Suppressor macrophage treated with lipopolysaccharide for 1 hour (primary cell): ENCODE measurements at places on chromosomes 16 and 17.
A peak's percentile ranks its signal among the peaks of the same experiment; 100 is the strongest.

DNA sequence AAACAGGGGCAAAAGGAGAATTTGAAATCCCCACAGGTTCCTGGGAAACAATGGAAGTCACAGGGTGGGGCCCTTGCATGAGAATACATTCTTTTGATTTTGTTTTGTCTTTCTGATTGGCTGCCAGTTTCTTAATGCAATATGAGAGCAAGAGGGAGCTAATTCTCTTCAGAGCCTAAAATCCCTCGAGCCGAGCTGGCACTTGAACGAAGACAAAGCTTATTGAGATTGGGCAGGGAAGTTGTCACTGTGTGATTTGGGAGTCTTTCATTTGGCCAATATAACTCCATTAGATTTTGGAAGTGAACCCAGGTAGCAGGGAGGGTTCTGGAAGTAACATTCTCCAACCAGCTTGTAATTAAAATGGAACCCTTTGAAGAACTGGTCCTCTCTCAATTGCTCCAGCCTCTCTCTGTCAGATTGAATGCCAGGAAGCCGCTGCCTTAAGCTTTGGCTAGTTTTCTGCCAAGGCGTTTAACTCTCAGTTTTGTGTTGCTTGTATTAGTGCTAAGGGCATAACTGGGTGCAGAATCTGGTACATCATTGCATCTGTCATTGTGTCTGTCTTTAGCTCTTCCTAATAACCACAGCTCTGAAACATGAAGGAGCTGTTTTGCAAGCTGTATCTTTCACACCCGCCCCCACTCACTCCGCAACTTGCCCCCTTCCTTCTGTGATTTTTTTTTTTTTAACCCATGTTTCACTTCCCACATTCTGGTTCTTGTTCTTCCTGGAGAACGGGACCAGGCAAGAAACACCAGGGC lies 272.0 kb downstream of the MAF start:
- DNase-seq, result no peak

DNA sequence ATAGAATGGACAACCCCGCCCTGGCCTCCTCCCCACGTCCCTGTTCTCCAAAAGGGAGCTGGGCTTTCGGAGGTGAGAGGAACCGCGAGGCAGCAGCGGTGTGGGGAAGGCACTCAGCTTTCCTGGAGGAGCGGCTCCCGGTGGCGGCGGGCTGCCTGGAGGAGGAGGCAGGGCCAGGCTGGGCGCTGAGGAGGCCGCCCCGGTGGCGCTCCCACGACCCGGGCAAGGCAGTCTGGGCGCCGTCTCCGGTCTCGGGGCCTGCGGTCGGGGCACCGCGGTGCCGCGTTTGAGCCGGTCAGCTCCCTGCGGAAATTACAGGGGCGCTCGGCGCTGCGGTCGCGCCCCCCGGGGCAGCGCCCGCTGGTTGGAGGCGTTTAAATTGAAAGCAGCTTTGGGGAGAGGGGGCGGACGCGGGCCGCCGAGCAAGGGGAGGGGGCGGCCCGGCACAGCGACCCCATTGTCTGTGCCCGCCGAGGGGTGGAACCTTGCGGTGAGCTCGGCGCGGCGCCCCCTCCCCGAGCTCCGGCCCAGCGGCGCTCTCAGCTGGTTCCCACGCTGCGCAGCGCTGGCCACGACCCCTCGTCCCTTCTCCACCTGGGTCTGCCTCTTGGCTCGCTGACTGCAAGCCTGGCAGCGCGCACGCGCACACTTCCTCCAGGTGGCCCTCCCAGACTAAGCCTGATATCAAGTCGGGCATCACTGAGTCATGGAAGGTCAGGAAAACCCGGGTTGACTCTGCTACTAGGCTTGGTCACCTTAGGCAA lies 58.7 kb upstream of the DLX4 start:
- peak; percentile 36 for DNase-seq

- no peak for DNase-seq
Observed at GRCh38 chr16:81945665-81946064, 65.6 kb downstream of the SDR42E1 start.

DNA sequence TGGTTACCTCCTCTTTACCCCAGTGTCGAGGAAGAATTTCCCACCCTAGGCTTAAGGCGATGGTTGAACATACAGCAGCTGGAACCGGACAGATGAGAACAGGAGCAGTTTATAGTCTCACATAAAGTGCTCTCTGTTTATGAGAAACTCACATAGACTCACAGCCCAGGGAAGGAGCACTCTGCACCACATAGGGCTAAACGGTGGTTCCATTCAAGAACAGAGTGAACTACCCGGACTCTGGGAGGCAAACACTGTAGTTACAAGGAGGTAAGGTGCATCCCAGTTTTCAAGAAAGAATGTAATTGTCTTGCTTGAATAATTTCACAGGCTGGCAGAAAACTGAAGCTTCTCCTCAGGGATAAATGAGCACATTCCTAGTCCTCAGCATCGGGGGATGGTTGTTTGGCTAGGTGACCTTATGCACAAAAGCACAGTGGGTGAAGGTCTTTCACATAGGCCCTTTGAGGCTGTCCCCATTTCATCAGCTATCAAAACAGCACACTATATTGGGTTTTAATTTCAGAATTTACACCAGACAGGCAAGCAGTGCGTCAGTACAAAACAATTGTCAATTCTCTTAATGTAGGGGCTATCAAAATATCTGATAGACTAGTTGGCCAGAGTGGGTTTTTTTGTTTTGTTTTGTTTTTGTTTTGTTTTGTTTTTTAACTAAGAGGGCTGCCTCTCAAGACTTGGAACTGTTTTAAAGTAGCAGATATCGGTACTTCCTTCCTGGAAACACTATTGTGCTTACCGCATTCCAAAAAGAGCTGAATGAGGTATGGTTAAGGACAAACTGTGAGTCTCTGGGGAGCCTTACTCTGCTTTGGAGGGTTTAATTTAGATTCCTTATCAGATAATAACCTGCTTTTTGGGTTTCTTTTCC lies 918.1 kb upstream of the CDH8 start:
- DNase-seq, result no peak

- DNase-seq, result no peak
Observed at GRCh38 chr17:17463821-17464220, 13.0 kb upstream of the MED9 start.

DNA sequence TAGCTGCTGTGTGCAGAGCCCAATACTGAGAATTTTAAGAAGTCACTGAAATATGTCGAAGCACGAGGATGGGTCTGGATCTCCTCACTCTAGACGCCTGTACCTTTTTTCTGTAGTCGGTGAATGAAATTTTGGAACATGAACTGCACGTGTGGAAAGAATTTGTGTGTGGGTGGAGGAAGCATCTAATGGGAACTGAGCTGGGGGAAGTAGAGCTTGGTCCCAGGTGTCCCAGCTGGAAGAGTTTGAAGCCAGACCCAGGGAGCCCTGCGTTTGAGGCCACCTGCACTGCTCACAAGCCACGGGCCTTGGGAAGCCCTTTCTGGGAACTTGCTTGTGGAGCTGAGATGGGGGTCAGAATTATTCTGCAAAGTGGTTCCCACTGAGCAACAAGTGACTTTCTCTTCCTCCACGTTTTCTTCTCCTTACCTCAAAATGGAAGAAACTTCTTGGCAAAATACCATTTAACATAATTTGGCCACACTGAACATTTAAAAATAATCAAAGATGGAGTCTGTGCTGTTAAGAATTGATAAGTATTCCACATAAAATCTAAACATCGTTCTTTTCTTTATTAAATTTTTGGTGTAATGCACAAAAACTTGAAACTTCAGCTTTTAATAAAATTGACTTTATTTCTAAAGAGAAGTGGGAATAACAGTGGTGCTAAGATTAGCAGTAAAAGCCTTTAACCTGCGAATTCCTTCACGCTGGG lies 163.8 kb downstream of the PRKCA start:
- no peak for DNase-seq

DNA sequence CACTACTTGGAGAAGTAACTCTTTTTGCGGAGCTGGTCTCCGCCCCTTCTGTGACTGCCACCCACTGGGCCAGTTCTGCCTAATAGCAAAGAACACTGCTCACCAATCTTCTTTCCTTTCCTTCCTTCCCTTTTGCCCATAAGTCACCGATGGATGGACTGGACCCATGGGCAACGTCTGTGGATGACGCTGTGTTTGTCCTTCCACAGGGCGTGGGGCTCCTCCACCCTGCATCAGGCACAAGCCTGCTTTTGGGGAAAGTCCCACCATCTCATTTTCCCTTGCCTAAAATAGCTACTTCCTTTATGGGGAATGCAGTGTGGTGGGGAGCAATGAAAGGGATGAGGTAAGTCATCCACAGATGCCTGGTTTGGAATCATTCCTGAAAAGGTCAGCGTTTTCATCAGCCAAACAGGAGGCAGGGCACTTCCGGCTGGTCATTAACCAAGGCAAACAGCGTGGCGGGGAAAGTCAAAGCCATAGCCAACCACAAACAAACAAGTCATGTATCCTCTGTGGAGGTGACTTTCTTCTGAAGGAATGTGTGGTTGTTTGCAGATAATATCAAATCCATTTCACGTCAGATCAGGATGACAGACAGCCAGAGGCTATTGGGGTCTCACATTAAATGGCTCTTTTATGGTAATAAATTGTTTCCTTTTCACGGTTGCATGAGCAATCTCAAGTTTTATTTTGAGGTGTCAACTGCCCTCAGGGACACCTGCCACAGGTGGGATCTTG lies 30.7 kb upstream of the MED9 start:
- no peak for DNase-seq

DNA sequence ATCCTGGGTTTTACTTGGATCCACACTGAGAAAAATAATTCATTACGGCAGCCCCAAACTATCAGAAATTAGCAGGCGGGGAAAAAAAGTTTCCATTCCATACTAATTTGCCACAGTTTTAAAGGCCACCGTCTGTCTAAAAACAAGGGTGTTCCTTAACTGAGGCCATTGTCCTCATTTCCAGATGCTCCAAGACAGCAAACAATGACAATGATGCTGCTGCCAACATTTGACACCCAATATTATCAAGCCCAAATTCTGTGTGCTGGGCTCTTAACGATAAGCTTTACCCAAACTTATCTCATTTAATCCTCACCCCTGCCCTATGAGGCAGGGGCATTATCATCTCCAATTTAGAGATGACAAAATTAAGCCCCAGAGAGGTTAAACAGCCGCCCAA lies 26.3 kb downstream of the CUEDC1 start:
- DNase-seq, result no peak

DNA sequence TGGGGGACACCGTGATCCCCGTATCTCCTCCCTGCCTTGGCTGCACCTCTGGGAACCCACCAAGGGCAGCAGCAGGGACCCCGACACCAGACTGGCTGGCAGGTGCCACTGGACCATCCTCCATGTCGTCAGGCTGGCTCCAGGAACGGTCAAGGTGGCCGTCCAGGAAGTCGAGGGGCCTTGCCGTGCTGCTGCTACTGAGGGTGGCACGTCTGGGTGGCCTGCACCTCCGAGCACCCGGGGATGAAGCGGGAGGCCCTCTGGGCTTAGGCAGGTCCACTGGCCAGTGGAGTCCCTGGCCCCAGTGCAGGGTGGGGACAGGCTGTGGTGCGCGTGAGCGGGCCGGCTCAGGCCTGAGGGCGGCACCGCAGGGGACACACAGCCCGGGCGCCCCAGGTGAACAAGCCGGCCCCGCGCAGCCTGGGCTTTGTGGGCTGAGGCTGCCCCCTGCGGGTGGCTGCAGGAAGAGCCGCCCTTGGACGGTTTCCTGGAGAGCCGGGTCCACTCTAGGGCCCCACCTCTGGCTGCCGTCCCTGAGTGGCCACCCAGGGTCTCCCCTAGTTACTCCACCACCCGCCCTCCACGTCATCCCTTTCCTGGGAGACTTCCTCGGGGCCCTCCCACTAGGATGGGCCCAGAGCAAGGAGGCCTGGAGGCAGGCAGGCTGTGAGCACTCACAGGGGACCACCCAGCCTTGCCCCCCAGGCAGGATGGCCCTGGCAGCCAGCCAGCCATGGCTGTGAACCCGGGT lies 42.8 kb upstream of the ZC3H18 start:
- peak; percentile 82 for DNase-seq

- DNase-seq, result no peak
Observed at GRCh38 chr17:82234211-82235055, 5.6 kb downstream of the SLC16A3 start.

DNA sequence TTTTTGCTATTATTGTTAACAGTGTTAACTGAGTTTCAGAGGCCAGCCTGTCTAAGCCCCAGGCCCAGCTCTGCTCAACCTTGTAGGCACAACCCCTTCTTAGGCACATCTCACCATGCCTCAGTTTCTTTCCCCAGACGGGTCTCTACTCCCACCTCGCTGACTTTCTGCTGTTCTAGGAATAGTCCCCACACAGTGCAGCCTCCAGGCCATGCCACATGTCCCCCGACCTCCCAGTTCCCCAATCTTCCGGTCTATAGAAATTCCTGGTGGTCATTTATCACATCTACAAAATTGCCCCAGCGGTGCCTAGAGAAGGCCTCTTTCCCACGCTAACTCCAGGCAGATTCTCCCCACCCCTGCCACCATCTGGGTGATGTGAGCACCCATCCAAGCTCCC lies 34.8 kb downstream of the ADGRG5 start:
- no peak for DNase-seq

DNA sequence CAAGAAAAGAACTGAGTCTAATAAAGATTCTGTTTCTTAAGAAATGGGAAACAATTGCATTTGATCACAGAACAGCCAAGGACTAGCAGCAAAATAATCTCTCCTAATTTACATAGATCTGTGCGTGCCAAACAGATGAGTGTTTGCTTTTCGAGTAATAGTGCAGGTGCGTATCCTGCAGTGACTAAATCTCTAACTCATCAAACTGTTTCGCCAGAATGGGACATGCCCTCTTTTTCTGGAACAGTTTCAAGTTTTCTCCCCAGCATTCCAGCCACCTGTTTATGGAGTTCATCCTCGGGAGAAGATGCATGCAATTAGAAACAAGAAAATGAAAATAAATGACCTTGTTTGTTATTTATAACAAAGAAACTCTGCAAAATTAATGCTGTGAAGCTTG lies 5.7 kb upstream of the TOX3 start:
- no peak for DNase-seq

GRCh38 chr16:6207580-6207979 lies 1110.0 kb upstream of the EEF2KMT start:
- no peak for DNase-seq

- DNase-seq, result peak; percentile 89
Observed at GRCh38 chr16:11613381-11614303, 26.9 kb upstream of the LITAF start.

- no peak for DNase-seq
Observed at GRCh38 chr16:13245713-13246377, 344.4 kb downstream of the SHISA9 start.

- DNase-seq, result peak; percentile 38
Observed at GRCh38 chr16:81480606-81481206, 36.1 kb downstream of the CMIP start.

- DNase-seq, result no peak
Observed at GRCh38 chr17:10907370-10907769, 69.5 kb upstream of the PIRT start.

DNA sequence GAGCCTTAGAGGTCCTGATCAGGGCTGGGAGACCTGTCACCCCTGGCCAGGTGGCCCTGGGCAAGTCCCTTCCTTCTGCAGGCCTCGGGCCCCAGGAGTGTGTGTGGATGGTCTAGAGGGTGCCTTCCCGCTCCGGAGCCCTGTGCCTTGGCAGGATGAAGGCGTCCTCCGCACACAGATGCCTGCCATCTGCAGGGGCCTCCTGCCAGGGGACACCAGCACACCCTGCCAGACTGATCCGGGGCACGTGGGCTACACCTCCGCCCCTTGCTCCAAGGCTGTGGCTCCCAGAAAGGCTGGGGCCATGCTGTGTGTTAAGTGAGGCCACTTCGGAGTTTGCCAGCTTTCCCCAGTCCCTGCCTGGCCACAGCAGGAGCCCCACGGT lies 30.7 kb downstream of the NPTX1 start:
- DNase-seq, result no peak

GRCh38 chr16:27520982-27521673 lies 28.6 kb downstream of the GTF3C1 start:
- no peak for DNase-seq
